Uterus (tissue), 4 donors: ENCODE measurements at places on chromosomes 4 and X. TPM values are rescaled to one million over a fixed set of nuclear protein-coding genes. Genes with fewer than 3 reads are reported as not detected.

The ARAP2 gene
- 32.3 TPM for total RNA-seq

DNA sequence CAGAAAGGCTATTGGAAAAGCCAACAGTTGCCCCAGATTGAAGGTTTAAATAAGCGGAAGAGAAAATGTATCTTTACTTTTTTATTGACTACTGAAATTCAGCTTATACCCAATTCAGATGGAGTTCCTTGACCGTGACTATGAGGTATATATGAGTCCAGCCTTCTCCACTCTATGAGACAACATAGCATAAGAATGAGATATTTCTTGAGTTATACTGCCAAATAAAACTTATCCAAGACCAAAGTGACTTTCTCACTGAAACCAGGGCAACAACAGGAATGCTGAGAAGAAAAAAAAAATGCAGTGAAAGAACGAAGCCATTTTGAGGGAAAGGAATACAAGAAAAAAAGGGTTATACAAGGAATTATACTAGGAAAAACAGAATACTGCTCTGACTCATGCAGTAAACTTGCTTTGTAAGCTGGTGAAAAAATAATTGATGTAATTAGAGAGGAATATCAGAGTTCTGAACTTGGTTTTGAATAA lies 16.3 kb upstream of the PDK3 start:
- H3K4me1 ChIP-seq: no peaks in the 10 kb centered on the region
- H3K27ac ChIP-seq: no peak overlapping the region
- H3K36me3 ChIP-seq: no peaks in the 10 kb centered on the region
- no peak overlapping the region for H3K4me3 ChIP-seq

The USP51 gene
- total RNA-seq: 7.0 TPM

DNA sequence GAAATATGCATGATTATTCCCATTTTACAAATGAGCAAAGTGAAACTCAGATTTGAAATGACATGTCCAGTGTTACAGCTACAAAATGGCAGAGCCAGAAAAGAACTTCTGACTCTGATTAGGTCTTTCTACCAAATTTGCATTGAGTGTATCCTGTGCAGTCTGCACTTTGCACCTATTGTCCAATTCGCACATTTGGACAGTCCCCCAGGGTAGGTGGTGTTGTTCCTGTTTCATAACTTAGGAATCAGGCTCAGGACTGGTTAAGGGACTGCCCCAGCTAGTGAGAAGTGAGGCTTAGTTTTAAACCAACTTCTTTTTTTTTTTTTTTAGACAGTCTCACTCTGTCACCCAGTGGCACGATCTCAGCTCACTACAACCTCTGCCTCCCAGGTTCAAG lies 137.9 kb upstream of the NALF2 start:
- H3K27ac ChIP-seq: no peak overlapping the region
- no peak for DNase-seq
- no peak overlapping the region for H3K4me3 ChIP-seq
- no peaks in the 10 kb centered on the region for H3K27me3 ChIP-seq

DNA sequence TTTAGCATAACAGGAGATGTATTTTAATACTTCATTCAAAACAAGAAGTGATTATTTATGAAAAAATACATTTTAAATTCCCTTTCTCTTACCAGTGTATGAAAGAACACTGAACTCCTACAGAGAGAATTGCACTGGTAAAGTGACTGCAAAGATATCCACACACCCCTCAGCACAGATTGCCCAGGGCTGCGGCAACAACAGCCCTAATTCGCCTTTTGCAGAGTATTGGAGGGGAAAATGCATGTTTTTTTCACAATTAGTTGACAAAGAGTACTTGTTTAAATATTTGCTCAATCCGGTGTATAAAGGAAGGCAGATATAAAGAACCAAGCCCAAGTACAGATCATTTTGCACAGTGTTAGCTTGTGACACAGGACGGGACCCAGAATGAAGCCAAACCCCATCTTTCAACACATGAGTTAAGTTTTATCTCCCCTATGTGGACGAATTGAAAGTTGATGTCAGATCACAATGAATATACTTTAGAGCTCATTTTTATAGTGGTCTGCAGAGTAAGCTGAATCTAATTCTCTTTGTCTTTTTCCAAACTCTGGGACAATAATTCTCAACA lies 551.4 kb upstream of the IGFBP7 start:
- H3K27me3 ChIP-seq: no peaks in the 10 kb centered on the region
- no peaks in the 10 kb centered on the region for H3K4me1 ChIP-seq
- no peak overlapping the region for H3K27ac ChIP-seq
- no peak overlapping the region for H3K4me3 ChIP-seq
- H3K36me3 ChIP-seq: no peaks in the 10 kb centered on the region
- no peak for DNase-seq

- DNase-seq: no peak
- H3K27ac ChIP-seq: peak overlapping the region; percentile 75
- no peaks in the 10 kb centered on the region for H3K4me1 ChIP-seq
- H3K27me3 ChIP-seq: no peaks in the 10 kb centered on the region
Observed at GRCh38 chrX:47651043-47651905, 911 bp upstream of the ELK1 start.
